ENCODE measurements at places on chromosomes 12 and 14. TPM values are rescaled to one million over a fixed set of nuclear protein-coding genes. Genes with fewer than 3 reads are reported as not detected.

The NRXN3 gene
- 0.07 TPM for total RNA-seq

The ANO2 gene
- not detected for total RNA-seq

The LUM gene
- 94.9 TPM for total RNA-seq

The CABP1 gene
- total RNA-seq: not detected

The CAPZA3 gene
- total RNA-seq: not detected

DNA sequence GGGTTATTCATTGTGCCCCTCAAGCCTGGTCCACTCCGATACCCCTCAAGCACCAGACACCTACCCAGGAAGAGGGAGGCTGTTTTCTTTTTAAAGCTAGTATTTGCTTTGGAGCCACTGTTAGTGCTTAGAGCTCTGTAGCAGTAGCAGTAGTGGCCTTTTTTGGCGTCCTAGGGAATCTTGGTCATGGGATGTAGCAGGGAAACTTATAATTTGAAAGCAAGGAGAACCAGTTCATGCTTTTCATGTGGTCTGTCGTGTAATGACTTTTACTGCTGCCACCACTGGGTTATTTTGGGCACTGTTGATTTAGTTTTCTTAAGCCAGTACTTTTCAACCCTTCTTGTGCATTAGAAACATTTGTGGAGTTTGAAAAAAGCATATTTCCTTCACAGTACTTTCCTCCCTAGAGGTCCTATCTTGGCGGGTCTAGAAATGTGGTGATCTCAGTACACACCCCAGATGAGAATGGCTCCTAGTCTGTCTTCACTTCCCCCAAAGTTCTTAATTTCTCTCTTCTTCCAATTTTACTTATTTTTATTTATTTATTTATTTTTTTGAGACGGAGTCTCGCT is 49.7 kb downstream of the MARK3 start:
- DNase-seq: no peak

The MEG3 gene
- not detected for total RNA-seq

- no peak for DNase-seq
Observed at GRCh38 chr12:120659151-120659525, 18.7 kb downstream of the CABP1 start.

DNA sequence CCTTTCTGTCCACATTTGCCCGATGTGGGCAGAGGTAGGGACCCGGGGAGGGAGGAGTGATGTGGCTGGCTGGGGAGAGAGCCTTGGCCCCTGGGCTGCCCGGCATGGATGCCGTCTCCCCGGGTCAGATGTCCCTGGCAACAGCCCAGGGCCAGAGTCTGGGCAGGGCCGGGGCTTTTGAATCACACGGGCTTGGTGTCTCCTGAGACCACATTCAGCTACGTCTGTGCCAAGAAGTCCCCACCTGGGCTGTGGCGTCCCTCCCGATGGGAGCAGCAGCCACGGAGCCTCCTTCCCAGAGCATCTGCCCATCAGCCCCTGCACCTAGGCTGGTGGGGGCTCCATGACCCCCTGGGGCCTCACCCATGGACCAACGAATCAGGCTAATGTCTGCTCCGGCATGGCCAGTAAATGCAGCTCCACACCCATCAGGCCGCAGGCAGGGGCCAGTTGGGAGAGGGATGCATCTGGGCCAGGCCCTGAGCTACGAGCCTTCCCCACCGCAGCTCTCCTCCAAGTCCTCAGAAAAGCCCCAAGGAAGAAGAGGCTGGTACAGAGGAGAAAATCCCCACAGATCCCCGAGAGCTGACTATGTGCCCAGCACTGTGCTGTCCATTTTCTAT is 109.4 kb downstream of the RFLNA start:
- peak; percentile 37 for DNase-seq

The PRH2 gene
- total RNA-seq: not detected

DNA sequence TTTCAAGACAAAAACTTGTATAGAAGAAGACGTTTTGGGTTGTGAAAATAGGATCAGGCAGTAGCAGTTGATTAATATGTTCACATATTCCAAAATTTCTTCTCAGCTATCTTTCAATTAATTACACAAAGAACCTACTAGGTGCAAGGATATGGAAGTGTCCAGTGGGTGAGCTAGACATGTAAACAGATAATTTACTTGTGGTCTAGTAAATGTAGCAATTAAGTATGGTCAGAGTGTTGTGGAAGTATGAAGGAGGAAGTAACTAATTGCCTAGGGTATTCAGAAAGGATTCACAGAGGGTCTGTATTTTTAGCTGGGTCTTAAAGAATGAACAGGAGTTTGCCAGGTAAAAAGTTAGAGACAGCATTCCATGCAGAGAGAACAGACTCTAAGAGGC is 5.9 kb downstream of the GOLGA5 start:
- DNase-seq: no peak

- no peak for DNase-seq
Observed at GRCh38 chr12:67096533-67097318, 172.4 kb upstream of the CAND1 start.

GRCh38 chr14:105195051-105195450 is 13.9 kb upstream of the NUDT14 start:
- no peak for DNase-seq

The GZMB gene
- total RNA-seq: not detected

The NTS gene
- not detected for total RNA-seq

GRCh38 chr12:49054524-49054923 is 6.1 kb downstream of the KMT2D start:
- DNase-seq: no peak

- no peak for DNase-seq
Observed at GRCh38 chr12:33562401-33562800, 122.8 kb upstream of the SYT10 start.

DNA sequence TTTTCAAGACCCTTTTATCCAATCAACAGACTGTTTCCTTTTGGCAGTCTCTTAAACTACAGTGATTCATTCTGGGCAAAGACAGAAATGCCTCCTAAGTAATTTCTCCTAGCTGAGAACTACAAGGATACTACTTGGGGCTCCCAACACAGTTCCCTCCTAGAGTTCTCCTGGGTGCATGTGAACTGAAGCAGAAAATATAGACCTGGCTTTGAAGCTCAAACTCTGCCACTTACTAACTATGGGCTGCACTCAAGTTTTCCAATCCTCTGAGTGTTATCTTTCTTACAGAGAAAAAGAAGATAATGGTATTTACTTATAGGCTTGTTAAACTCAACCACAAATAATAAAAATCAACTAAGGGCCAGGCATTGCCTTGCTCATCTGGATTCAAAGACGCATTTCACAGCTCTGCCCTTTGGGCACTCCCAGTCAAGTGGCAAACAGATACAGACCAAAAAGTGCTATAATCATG is 97.6 kb downstream of the EFCAB11 start:
- DNase-seq: no peak

- no peak for DNase-seq
Observed at GRCh38 chr12:70117670-70118069, 125.6 kb upstream of the CNOT2 start.

- DNase-seq: no peak
Observed at GRCh38 chr12:41476499-41477439, 288.6 kb downstream of the PDZRN4 start.

DNA sequence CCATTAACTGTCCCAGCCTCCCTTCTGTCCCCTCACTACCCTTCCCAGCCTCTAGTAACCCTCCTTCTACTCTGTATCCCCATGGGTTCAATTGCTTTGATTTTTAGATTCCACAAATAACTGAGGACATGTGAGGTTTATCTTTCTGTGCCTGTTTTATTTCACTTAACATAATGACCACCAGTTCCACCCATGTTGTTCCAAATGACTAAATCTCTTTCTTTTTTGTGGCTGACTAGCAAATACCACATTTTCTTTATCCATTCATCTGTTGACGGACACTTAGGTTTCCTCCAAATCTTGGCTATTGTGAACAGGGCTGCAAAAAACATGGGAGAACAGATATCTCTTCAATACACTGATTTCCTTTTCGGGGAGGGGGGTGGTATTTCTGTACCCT is 65.7 kb downstream of the PRKD1 start:
- DNase-seq: no peak

- no peak for DNase-seq
Observed at GRCh38 chr12:19298836-19299605, 140.3 kb upstream of the AEBP2 start.

DNA sequence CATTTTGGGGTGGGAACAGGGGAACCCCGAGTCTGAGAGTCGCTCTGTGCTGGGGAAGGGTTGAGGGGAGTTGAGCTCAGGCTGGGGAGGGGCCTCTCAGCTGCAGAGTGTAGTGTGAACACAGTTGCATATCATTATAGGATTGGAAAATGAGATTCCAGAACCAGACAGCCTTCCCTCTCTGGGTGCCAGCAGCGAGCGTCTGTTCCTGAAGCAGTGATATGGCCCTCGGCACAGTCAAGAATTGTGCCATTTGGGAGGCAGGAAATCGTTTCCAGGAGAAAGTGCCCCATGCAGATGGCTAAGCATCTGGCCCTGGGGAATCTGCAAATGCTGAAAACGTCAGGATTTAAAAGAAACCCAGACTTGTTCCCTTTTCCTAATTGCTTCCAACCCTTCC is 70.4 kb upstream of the SFSWAP start:
- DNase-seq: no peak

- no peak for DNase-seq
Observed at GRCh38 chr14:32078858-32079216, 1.7 kb downstream of the ARHGAP5 start.

- DNase-seq: no peak
Observed at GRCh38 chr12:103024650-103025049, 67.2 kb downstream of the ASCL1 start.

- DNase-seq: no peak
Observed at GRCh38 chr12:56658921-56659320, 13.1 kb upstream of the ATP5F1B start.

GRCh38 chr14:54881761-54882401 is 20.7 kb downstream of the GCH1 start:
- DNase-seq: peak; percentile 8
